ENCODE measurements at places on chromosomes 2 and 18.

DNA sequence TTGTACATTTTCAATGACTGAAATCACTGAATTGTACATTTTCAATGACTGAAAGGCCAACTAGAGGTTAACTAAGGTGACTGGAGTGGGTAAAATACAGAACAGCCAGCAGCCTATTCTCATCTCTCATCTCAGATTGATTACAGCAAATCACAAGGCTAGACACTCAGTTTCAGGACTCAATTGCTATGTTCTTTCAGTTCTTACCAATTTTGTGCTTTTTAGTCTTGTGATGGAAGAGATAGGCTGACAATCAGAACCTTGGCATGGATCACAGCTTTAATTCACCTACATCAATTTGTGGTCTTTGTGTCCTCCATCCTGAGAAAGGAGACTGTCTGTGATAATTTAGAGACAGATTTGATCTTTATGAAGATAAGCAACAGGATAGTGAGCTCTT is 124.7 kb downstream of the GULP1 start:
- DNase-seq: no peak

DNA sequence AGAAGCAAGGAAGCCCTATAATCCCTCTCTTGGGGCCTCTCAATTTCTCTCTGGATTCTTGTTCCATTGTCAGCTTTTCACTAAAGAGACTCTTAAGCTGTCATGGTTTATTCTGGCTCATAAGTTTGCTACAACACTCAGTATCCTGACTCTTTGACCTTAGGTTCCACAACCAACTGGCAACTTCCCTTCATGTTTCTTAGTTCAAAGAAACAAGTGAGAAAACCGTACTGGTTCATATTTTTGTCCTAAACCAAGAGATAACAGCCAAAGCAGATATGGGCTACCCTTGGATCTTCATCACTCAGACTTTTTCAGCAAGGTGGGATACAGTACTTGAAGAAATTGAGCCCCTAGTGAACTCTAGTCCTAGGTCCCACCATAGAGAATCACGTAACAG is 109.9 kb upstream of the CRIM1 start:
- no peak for DNase-seq

DNA sequence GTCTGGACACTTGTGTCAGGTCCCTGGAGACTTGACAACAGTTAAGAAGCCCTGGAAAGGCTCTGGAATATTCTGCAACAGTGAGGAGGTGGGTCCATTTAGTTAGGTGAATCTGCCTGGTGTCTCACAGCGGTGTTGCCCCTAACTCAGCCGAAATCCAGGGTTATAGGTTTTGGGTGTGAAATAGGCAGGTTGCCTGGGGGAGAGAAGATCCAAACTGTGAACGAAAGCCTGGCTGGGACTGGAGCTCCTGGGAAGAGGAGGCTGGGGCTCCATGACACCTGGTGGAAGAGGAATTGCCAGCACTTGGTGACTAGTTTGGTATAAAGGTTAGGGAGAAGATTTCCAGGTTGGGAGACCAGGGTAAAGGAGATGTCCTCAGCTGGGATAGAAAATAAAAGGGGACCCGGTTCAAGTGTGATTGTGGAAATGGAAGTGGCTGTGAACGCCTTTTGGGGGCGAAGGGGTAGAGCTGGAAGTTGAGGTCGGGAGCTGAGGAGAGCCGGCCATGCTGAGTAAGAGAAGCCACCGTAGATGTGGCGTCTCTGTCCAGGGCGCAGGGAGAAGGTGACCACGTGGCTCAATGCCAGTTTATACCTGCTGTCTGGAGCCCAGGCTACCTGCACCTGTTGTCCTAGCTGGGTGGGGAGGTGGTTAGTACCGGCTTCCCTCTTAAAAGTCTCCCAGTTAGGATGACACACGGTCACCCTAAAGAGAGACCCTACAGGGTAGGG is 3.0 kb upstream of the GAREM2 start:
- DNase-seq: no peak

- DNase-seq: no peak
Observed at GRCh38 chr2:96413323-96413722, 77.8 kb downstream of the NCAPH start.

- DNase-seq: no peak
Observed at GRCh38 chr2:239685965-239686364, 285.1 kb upstream of the HDAC4 start.

DNA sequence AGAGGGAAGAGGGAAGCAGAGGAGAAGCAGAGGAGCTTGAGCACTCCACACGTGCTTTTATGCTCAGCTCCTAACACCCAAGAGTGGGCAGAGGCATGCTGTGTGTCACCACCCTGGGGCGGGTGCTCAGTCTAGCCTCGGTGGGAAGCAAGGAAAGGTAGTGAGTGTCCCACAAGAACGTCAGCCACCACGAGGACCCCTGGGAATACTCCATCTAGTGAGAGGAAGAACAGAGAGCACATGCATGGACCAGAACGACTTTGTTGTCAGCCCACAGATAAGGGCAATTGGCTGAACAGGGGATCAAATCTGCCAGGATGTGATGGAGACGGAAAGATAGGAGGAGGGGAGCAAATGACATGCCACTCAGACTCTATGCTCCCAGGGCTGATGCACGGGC is 83.4 kb downstream of the XDH start:
- no peak for DNase-seq

DNA sequence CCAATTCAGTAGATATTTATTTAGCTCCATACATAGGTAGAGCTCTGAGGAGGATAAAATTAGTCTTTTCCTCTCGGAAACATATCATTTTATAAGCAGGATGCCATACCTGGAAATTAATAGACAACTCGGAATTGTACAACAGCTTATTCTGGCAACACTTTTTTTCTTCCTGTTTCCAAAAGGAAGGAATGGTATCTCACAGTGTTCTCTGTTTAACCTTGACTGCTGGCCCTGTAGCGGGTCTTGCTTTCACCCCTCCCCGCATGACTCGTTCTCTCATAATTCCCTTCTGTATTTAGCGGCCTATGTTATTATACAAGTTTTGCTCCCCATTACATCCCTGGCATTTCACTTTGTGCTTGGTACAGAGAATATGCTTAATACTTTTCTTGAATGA is 2.5 kb upstream of the KYNU start:
- DNase-seq: no peak

- DNase-seq: no peak
Observed at GRCh38 chr2:56077359-56077915, 106.4 kb upstream of the CCDC85A start.
